ENCODE measurements at places on chromosomes 6 and 20.

DNA sequence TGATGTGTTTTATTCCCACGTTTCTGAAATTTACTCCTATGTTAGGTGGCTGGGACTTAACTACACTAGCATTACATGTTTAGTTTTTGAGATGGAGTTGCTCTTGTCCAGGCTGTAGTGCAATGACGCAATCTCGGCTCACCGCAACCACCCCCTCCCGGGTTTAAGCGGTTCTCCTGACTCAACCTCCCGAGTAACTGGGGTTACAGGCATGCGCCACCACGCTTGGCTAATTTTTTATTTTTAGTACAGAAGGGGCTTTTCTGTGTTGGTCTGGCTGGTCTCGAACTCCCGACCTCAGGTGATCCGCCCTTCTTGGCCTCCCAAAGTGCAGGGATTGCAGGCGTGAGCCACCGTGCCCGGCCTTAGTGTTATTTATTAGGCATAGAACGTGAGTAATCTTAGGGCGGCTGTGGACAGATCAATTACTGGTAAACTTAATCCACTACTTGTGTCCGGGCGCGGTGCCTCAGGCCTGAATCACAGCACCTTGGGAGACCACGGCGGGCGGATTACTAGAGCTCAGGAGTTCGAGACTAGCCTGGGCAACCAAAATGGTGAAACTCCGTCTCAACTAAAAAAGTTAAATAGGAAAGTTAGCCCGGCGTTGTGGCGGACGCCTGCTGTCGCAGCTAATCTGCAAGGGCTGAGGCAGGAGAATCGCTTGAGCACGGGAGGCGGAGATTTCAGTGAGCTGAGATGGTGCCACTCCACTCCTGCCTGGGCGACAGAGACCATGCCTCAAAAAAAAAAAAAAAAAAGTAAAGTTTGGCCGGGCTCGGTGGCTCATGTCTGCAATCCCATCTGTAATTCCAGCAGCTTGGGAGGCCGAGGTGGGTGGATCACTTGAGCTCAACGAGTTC, 123.7 kb upstream of the BTN3A2 start:
- no peak for DNase-seq

DNA sequence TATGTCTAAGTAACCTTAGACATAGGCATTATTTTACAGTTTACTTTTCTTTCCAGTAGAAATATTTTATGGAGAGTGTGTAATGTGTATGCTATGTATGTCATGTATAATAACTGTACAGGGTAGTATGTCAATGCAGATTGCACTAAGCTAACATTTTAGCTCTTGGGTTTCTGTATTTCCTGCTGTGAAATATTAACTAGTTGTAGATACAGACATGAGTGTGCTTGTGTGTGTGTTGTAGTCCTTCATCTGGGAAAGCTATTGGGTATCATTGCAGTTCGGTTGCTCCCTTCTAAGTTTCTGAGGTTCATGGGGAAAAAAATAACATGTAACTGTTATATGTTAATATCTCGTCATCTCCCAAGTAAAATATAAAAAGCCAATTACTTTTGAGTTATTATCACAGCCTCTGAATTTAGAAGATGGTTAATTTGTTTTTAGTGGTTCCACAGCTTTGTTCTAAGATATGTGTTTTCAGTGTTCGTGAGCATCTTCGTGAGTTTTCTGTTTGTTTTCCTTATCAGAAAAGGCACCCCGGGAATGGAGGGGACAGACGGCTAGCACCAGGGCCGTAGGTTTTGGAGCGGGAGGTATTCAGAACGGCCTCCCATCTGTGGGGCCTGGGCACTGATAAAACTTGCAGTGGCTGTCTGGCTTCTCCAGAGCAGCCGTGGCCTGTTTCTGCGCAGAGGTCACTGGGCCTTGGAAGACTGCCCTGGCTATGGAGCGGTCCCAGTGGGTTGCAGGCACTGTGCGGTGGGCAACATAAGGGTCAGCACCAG, 215.0 kb downstream of the ARID1B start:
- no peak for DNase-seq

- no peak for DNase-seq
These were observed 928.9 kb downstream of the EYS start for GRCh38 chr6:64777941-64778785.

DNA sequence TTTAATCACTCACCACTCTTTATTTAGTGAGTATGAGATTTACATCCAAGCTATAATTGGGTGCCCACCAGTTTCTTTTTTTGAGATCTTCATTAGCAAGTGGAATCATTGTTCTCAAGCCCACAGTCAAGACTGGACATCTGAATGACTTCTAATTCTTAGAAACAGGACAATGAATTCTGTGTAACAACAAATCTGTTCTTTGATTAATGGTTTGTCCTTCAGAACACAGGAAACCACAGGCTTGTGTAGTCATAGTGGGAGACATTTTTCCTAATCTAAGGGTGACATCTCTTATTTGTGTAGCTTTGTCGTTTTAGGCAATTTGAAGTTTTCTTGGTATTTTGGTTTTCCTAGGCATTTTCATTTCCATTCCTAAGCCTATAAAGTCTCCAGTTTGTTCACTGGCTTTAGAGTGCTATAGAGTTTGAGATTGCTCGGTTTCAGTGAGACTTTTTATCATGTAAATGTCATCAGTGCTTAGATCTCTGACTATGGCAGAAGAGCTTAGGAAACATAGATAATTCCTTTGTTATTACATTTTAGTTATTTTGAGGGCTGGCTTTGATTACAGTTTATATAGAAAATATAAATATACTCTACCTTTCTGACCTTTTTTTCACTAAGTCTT, 903.9 kb upstream of the MAP3K7 start:
- DNase-seq, result no peak

- no peak for DNase-seq
These were observed 107.4 kb upstream of the TENT5A start for GRCh38 chr6:81859884-81860283.

DNA sequence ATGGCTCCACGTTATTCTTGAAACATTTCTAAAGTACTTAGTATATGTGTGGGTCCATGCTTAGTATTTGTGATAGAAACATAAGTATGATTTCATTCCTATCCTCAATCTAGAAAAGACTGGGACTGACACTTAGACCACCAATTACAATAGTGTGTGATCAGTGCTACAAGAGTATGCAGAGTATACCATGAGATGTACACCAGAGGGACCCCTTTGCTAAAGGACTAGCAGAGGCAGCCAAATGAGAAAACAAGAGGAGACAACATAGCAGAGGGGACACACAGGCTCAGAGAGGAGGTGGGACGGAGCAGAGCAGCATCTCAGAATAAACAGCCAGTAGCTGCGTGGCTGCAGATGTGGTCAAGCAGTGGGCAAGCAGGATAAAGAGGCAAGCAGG, 21.0 kb downstream of the RMND1 start:
- no peak for DNase-seq

GRCh38 chr20:59010321-59010994, 3.4 kb upstream of the CTSZ start:
- no peak for DNase-seq

DNA sequence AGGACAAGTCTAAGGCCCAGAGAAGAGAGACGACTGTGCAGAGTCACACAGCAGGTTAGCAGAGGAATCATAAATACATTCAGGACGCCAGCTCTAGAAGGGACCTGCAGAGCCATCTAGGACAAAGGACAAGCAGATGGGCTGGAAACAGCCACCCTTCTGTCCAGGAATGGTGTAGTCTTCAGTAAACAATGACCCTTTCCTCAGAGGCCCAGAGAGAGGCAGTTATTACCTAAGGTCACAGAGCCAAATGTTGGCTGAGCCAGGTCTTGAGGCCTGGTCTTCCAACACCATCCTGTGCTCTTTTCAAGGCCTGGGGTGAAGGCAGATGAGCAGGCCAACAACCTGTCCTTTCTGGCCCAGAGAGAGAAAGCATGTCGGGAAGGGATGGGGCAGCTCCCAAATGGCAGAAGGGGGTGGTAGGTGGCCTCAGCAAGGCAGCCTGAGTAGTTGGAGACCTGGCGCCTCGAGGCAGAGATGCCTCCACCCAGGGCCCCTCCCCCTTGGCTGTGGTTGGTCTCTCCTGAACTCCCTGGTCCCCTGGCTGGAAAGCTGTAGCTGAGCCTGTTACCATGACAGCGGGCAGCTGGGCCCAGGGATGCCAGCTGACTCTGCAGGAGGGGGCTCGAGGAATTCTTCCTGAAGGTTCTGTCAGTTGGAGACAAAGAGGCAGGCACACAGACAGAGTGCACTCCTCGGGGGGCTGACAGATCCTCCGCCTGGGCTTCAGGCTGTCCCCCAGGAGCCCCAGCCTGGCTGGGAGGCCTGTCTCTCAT, 24.8 kb downstream of the EPB41L1 start:
- DNase-seq, result no peak

DNA sequence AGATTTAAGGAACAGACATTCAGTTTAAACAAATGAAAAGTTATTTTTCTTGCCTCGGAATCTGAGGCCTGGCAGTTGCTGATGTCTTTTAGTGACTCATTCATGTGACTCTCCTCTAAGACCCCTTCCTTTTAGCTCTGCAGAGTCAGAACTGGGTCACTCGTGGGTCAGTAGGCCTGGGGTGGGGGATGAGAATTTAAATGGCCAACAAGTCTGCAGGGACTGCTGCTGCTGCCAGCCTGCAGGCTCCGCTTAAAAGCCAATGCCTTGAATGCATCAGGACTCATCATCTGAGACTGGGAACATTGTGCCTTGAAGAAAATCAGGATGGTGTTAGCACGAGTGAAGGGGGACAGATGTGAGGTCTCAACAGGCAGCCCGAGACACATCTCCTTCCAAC, 404.3 kb downstream of the CDH26 start:
- no peak for DNase-seq

GRCh38 chr6:90233994-90234393, 62.6 kb downstream of the BACH2 start:
- peak; percentile 70 for DNase-seq

DNA sequence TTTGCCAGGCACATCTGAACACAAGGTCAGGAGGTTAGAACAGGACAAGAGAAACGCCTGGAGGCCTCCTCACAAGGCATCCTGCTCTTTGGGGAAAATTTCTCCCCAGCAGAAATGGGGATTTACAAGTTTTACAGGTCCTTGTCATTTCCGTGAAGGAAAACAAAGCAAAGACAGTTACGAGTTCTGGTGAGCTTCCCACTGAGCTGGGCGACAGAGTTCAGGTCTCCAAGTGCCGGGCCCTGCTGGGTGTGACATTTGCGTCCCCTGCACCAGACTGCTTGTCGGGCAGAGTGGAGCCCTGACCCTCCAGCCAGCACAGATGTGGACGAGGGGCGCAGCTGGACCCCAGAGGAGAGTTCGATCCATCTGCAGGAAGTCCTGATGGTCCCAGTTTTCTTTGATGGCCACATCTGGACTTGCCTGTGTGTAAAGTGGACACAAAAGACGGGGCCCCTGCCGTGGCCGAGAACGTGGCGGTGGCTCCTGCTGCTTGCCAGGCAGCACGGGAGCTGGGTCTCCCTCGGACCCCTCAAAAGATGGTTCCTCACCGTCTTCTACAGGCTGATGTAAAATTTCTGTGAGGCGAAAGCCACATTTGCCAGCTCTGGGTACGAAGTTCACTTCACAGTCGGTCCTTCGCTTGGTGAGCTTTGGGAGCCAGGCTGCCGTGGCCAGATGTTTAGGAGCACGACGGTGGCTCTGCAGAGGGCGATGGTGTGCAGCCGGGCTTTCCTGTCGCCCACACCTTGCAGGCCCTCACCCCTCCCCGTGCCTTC, 5.2 kb upstream of the ADRM1 start:
- no peak for DNase-seq

- no peak for DNase-seq
These were observed 12.4 kb downstream of the RALGAPB start for GRCh38 chr20:38485041-38485440.

DNA sequence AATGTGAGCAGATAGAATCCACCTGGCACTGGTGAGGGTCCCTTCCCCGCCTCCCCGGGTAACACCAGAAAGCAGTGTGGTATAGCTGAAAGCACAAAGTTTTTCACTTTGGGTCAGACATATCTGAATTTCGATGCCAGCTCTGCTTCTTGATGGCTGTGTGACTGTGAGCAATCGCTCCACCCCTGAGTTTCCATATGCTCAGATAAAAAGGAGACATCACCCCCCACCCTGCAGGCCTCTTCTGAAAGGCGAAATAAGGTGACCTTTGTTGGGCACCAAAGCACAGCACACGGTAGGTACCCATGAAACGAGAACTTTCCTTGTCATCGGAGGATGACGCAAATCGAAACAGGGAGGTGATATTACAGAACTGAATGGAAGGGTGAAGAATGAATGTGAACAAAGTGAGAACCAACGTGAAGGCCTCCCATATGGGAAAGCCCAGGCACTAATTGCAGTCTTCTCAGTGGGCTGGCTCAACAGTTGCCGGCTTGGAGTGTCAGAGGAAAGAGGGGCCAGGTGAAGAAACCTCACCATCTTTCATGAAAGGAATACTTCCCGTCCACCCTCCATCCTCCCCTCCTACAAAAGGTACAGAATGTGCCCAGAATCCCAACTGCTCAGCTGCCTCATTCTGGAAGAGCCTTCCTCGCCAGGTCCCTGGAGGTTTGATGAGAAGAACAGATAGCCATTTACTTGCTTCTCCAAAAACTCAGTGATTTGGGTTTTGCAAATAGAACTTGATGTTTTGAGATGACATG, 61.8 kb downstream of the NFATC2 start:
- no peak for DNase-seq

GRCh38 chr6:123338394-123338793, 298.4 kb downstream of the TRDN start:
- DNase-seq, result no peak

DNA sequence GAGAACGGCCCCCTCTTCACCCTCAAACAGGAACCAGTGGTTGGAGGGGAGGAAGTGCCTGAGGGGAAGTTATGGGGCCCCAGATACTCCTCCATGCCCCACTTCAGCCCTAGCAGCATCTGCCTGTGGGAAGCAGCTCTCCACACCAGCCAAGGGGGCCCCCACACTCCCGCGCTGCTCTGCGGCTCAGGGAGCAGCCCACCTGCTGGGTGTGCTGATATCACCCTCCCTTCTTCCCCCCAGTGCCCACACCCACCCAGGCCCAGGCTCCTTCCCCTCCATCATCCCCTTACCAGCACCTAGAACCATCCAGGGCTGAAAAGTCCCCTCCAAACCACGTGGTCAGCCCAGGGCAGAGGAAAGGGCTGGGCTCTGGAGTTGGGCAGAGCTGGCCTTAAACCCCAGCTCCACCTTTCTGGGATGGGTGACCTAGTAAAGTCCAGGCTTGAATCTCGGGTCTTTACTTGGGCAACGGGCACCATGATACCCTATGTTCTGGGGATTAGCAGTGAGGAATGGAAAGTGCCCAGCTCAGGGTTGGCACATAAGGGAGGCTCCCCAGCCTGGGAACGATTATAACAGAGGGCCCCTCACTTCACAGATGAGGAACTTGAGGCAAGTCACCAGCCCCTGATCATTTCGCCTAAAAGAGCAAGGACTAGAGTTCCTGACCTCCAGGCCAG, 663 bp downstream of the LST1 start:
- no peak for DNase-seq

- DNase-seq, result no peak
These were observed 1082.4 kb upstream of the MAP3K7 start for GRCh38 chr6:91669154-91669870.

Data from activated CD8-positive, alpha-beta memory T cell treated with anti-CD3 and anti-CD28 coated beads for 1 hour (primary cell).